ENCODE measurements at places on chromosomes 12 and 14.

GRCh38 chr14:90645842-90646443, 170.3 kb downstream of the TTC7B start:
- peak; percentile 93 for DNase-seq

- DNase-seq, result no peak
These were observed 91.7 kb downstream of the EFCAB11 start for GRCh38 chr14:89862856-89863255.

DNA sequence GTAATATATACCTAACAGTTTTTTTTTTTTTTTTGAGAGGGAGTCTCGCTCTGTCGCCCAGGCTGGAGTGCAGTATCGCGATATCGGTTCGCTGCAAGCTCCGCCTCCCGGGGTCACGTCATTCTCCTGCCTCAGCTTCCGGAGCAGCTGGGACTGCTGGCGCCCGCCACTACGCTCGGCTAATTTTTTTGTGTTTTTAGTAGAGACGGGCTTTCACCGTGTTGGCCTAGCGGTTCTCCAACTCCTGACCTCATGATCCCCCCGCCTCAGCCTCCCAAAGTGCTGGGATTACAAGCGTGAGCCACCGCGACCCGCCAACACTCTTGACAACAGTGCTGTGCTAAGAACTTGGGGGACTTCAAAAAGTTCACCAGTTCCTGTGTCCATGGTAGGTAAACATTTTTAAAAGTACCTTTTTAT, 63.5 kb downstream of the FOXG1 start:
- no peak for DNase-seq

- no peak for DNase-seq
These were observed 31.7 kb downstream of the UNC79 start for GRCh38 chr14:93462479-93462878.
